ENCODE measurements at places on chromosomes 11 and 22.
A peak's percentile ranks its signal among the peaks of the same experiment; 100 is the strongest.

DNA sequence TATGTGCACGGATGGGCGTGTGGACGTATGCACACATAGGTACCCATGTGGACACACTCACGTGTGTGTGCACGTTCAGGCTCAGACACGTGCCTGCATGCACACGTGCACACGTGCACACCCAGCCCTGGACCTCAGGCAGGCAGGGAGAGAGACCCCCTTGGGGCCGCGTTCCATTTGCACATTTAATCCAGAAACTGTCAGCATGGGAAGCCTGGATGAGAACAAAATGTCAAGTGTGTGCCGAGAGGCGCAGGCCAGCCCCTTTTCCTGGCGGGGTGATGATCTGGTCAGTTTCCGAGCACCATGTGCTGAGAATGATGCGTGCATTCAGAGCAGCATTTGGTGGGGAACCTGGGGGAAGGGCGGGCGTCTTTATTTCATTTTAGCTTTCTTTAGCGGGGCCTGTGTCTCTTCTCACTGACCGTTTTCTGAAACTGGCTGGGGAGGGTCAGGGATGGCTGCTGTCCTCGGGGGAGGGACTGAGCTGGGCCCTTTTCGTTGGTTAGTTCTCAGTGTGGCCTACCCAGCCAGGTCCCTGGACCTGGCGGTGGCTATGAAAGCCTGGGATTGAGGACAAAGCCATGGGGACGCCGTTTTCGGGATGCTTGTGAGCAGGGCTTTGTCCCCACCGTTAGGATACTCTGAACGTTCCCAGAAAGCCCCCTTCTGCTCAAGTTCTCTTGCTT is 96.3 kb downstream of the KCNQ1 start:
- DNase-seq: no peak

GRCh38 chr11:96238563-96239135 is 104.3 kb downstream of the MAML2 start:
- no peak for DNase-seq

- no peak for DNase-seq
Measured at GRCh38 chr11:7449211-7449840, 36.0 kb upstream of the OLFML1 start.

DNA sequence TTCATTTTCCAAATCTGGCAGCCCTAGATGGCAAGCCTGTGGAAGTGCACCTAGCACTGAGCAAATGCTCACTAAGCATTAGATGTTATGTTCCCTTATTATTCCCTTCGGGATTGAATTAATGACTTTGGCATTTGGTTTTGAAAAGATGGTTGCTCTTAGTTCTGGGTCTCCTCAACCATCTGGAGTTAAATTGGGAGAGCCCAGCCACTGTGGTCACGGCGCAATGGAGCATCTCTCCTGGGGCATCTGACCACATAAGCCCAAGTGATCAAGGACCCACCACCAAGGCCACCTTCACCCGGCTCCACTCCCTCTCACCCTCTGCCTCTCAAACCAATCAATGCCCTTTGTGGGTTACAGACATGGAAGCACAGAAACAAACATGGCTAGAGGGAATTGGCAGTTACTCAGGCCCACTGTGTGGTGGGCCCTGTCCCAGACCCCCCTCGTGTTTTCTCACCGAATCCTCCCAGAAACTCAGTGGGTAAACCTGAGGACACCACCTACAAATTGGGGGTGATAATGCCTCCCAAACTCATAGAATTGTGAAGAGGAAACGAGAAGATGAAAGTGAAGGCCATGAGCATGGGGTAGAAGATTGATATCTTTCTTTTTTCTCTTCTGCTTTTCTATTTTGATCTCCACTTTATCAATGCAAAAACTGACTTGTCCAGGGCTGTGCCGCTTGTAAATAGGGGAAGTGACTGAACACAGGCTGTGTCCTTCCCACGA is 52.2 kb downstream of the IRAG1 start:
- no peak for DNase-seq

- DNase-seq: no peak
Measured at GRCh38 chr11:46198245-46199240, 77.3 kb upstream of the PHF21A start.

DNA sequence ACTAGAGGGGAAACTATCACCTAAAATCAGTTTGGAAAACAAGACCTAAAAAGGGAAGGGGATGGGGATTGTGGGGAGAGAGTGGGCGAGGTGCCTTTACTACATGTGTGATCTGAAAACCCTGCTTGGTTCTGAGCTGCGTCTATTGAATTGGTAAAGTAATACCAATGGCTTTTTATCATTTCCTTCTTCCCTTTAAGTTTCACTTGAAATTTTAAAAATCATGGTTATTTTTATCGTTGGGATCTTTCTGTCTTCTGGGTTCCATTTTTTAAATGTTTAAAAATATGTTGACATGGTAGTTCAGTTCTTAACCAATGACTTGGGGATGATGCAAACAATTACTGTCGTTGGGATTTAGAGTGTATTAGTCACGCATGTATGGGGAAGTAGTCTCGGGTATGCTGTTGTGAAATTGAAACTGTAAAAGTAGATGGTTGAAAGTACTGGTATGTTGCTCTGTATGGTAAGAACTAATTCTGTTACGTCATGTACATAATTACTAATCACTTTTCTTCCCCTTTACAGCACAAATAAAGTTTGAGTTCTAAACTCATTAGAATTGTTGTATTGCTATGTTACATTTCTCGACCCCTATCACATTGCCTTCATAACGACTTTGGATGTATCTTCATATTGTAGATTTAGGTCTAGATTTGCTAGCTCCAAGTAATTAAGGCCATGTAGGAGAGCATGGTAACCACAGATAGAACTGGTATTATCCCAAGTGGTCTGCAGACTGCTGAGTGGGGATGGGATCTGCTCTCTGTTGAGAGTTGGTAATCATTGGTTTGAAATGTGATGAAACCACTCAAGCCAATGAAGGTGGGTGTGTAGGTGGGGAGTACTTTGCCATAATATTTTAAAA is 3.6 kb downstream of the NEAT1 start:
- no peak for DNase-seq

GRCh38 chr22:19442166-19442565 is 5.3 kb downstream of the C22orf39 start:
- no peak for DNase-seq

- DNase-seq: no peak
Measured at GRCh38 chr11:124769806-124770774, 8.0 kb upstream of the ESAM start.

DNA sequence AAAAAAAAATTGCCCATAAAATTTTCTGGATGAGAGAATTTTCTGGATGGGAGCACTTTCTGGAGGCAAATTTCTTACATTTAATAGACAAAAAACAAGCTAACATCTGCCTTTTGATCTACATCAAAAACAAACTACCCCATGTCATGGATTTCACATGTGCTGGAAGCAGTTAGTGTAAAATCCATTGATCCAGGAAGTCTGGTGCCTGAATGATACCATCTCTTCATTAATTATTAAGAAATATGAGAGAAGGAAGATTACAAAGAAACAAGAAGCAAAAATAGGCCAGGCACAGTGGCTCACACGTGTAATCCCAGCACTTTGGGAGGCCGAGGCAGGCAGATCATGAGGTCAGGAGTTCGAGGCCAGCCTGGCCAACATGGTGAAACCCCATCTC is 53.2 kb upstream of the FAM181B start:
- no peak for DNase-seq

GRCh38 chr11:44680982-44681597 is 45.7 kb upstream of the TSPAN18 start:
- peak; percentile 10 for DNase-seq

DNA sequence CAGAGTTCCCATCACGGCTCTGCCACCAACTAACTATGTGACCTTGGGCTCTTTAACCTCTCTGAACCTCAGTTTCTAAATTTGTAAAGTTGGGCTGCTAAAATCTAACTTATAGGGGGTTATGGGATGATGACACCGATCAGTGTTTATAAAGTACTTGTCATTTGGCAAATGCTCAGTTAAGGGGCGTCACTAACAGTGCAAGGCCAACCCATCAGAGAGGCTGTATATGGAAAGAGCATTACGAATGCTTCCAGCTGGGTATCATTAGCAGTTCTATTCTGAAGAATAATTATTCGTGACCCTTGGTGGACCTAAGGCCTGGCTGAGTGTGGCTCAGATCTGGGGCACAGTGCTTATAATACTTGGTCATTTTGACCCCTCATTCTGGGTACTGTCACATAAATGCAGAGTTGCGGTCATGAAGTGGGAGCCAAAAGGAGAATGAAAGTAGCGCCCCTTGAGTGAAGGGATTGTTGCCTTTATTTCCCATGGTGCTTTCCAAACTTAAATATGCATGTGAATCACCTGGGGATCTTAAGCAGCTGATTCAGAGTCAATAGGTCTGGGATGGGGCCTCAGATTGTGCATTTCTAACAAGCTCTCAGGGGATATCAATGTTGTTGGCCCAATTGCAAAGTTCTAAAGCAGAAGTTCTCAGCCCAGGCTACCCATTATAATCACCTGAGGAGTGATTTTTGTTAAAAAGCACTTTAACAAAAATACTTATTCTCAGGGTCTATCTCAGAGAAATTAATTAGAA is 115.8 kb downstream of the CSNK2A3 start:
- DNase-seq: no peak
